Retinal pigment epithelial cell (primary cell): ENCODE measurements at places on chromosomes 13 and 19.

GRCh38 chr13:42769650-42770049 is 11.7 kb upstream of the FAM216B start:
- DNase-seq: no peak

GRCh38 chr19:13441810-13442512 is 64.3 kb downstream of the CACNA1A start:
- DNase-seq: no peak

- peak; percentile 51 for DNase-seq
These were observed 52.8 kb downstream of the SLC6A16 start for GRCh38 chr19:49272204-49272603.

DNA sequence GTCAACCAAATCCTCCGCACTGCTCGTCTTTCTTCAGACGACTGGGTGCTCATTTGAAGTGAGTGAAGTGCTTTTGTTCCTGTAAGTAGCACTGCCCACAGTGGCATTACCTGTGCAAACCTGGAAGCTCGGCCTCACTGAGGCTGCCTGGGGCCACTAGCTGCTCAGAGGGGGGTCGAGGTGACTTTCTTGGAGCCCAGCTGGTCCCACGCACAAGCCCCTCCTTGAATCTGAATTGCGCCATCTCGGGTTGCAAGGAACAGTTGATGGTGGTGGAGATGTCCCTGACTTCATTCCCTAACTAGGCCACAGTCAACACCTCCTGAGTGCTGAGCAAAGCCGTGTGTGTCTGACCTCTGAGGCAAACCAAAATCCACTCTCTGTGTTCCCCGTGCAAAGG is 79.3 kb upstream of the GPR183 start:
- no peak for DNase-seq

GRCh38 chr13:30366088-30366487 is 56.2 kb upstream of the UBE2L5 start:
- DNase-seq: no peak

- DNase-seq: no peak
These were observed 5.8 kb upstream of the EPS8L1 start for GRCh38 chr19:55069865-55070197.

- DNase-seq: no peak
These were observed 7.2 kb downstream of the ABHD13 start for GRCh38 chr13:108225440-108225839.

DNA sequence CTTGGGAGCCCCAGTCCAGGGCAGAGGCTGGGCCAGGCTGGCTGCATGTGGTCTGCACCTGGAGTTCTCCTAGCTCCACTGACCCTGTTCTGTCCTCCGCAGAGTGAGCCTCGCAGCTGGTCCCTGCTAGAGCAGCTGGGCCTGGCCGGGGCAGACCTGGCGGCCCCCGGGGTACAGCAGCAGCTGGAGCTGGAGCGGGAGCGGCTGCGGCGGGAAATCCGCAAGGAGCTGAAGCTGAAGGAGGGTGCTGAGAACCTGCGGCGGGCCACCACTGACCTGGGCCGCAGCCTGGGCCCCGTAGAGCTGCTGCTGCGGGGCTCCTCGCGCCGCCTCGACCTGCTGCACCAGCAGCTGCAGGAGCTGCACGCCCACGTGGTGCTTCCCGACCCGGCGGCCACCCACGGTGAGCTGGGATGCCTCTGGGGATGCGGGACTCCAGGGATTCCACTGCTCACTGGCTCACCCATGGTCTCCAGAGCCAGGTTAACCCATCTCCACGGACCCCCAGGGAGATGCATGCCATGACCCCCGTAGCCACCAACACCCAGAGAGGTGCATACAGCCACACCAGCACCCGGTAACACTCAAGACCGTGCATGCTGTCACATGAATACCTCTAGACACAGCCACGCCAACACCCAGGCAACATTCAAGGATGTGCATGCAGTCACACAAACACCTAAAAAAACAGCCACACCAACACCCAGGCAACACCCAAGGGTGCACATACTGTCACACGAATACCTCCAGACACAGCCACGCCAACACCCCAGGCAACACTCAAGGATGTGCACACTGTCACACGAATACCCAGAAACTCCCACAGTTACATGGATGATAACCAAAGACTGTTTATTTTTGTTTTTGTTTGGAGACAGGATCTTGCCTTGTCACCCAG is 8.2 kb downstream of the PKN1 start:
- DNase-seq: no peak

- DNase-seq: no peak
These were observed 2.1 kb downstream of the NECTIN2 start for GRCh38 chr19:44848036-44848811.

DNA sequence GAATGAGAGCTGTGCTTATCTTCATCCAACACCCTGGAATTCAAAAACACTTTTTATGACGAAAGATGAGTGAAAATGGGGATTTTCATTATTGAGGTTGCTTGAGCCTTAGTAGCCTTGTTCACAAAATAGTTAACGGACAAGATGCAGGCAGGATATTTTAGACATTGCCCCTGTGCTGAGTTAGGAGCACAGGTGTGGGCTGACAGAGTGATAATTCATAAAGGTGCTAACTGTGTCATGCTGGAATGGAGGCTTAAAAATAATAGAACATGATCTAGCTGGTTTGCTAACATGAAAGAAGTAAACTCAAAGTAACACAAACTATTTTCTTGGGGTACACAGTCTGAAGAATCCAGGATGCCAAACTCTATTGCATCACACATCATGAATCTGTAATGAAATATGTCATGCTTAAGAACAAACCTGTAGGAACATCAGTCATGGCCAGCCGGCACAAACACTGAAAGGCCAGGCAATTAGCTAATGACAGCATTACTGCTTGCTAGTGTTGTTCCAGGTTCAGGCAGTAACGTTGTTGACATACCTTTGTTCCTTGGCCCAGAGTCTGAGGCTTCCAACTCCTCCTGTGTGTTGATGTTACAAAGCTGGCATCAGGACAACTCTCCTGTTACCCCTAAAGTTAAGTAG is 55.3 kb downstream of the FRY start:
- no peak for DNase-seq

DNA sequence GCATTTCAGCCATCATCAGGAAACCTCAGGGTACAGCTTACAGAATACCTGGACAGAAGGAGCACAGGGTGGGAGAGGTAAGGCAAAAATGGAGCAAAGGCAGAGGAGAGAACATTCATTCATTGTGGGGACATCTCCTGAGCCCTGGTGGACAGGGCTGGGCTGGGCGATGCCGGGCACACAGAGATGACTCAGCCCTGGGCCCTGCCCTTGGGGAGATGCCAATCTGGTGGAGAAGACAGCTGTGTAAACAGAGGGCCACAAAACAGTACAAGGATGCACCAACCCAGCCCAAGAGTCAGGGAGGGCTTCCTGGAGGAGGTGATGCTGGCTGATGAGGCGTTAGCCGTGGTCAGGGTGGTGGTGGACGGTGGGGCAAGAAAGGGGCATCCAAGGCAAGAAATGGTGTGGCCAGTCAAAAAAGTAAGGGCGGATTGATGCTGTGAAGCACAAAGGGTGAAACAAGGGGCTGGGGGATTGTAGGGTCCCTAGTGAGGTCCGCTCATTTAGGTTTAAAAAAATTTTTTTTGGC is 3.6 kb upstream of the HAS1 start:
- no peak for DNase-seq

- DNase-seq: no peak
These were observed 12.4 kb upstream of the RANBP3 start for GRCh38 chr19:5990289-5990797.

DNA sequence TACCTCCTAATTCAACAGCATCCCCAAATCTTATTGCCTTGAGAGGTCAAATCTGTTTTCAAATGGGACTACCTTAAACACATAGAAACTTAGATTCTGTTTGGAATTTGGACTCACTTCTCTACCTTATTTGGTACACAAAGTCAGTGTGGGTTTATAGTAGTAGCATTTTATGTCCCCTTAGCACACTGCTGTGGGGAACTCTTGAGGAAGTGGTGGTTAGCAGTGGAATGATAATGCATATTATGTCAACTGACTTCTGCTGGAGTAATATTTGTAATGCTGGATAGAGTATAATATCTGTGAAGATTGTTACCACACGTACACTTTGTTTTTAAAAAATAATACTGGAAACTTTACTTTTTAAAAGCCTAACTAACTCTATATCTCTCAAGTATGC is 386.3 kb downstream of the NDFIP2 start:
- no peak for DNase-seq

DNA sequence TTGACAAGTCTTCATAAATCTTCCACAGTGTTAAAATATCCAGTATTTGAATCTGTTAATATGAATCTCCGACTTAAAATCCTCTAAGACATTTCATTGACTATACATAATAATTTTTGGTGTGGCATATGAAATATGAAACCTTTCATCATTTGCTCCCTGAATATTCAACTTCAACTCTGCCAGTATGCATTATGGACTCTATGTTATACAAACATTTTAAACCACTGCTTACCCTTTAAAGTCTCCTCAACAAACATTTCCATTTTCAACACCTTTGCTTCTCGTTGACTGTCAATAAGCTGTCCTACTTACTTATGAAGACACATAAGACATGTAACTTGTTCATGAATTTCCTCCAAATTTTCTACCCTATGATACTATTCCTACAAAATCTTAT is 579.4 kb upstream of the SLITRK6 start:
- no peak for DNase-seq

DNA sequence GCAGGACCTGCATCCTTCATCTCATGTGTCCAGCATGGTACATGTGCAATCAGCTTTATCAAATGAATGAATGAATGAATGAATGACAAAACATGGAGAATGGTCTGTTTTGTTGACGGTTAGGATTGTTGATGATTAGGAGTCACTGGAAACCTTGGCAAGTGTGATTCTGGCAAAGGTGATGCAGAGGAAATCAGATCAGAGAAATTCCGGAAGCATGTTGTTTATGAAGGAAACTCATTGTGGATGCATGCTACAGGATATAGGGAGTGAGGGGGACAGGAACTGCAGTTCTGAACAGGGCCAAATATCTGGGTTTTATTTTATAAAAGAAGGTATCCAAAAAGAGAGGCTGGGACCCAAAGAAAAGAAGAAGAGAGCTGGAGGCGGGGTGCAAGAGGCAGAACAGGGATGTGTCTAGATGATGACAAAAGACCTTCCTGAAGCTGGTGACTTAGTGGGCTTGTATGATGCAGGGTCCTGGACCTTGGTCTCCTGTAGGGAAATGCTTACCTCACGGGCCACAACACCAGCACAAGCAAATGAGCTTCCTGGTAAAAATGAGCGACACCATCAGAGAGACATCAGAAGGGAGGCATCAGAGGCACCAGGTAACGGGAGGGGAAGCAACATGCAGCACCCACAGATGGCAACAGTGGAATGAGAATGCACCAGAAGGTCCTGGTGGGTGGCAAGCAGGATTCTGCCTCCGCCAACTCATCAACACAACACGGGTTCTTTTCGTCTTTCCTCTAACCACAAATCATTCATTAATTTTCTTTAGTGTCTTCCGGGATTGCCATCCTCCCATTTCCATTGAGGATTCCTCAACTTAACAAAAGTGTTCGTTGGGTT is 159.6 kb downstream of the FOXO1 start:
- no peak for DNase-seq

DNA sequence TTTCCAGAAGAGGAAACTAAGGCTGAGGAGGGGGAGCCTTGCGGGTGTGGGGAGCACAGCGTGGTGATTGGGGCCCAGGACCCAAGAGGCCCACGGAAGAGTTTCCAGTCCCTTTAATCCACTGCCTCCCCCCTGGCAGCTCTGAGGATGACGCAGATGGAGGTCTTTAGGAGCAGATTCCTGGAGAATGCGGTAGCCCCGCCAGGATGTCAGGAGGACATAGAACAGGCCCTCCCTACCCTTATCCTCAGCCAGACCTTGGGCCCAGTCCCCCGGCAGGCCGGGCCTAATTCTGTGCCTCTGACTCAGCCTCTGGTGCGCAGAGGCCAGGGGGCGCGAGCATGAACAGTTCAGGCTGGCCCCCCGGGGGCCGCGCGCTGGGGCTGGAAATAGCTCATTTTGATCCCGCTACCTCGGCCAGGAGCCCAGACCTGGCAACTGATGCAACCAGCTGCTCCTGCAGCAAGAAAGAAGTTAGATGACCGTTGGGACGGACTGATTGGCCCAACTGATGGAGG is 461 bp upstream of the HSPB6 start:
- DNase-seq: peak; percentile 78
